GM12878 (cell line): ENCODE measurements at places on chromosomes 6 and 20.
A peak's percentile ranks its signal among the peaks of the same experiment; 100 is the strongest.

DNA sequence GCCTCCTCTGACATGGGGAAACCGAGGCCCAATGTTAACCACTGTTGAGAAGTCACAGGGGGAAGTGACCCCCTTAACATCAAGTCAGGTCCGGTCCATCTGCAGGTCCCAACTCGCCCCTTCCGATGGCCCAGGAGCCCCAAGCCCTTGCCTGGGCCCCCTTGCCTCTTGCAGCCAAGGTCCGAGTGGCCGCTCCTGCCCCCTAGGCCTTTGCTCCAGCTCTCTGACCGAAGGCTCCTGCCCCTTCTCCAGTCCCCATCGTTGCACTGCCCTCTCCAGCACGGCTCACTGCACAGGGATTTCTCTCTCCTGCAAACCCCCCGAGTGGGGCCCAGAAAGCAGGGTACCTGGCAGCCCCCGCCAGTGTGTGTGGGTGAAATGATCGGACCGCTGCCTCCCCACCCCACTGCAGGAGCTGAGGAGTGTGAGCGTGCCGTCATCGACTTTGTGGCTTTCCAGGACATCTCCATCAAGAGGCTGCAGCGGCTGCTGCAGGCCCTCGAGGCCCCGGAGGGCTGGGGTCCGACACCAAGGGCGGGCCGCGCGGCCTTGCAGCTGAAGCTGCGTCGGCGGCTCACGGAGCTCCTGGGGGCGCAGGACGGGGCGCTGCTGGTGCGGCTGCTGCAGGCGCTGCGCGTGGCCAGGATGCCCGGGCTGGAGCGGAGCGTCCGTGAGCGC is 1.6 kb downstream of the TNFRSF6B start:
- DNase-seq = no peak

- DNase-seq = no peak
These were observed 39.3 kb downstream of the SLC2A4RG start for GRCh38 chr20:63778857-63779256.

DNA sequence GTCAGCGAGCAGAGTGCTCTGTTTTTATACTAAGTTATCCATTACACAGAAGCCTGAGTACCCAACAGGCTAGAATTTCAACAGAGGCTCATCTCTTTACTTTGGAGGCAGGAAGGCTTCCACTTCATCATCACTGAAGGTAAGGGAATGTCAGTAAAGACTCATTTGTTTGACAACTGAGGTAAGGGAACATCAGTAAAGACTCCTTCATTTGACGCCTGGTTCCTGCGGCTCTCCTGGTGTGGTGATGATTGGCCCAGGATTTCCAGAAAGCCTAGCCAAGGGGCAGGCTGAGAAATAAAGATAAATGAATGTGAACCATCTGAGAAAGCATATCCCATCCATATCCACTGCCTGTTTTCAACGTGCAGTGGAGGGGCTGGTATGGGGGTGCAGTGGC is 244.6 kb upstream of the ECI2 start:
- DNase-seq = no peak

DNA sequence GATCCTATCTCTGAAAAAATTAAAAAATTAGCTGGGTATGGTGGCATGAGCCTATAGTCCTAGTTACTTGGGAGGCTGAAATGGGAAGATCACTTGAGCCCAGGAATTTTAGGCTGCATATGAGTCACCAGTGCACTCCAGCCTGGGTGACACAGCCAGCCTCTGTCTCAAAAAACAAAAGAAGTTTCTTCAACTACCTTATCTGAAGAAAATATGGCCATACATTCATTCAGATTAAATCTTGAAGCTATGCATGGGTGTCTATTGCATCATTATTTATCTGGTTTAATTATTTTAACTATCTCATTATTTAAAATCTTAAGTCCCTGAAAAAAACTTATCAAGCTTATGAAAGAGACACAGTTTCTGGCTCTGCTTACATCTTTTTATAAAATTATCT is 204.1 kb downstream of the SIM1 start:
- DNase-seq = no peak

GRCh38 chr6:167647306-167647705 is 179.4 kb upstream of the AFDN start:
- DNase-seq = no peak

DNA sequence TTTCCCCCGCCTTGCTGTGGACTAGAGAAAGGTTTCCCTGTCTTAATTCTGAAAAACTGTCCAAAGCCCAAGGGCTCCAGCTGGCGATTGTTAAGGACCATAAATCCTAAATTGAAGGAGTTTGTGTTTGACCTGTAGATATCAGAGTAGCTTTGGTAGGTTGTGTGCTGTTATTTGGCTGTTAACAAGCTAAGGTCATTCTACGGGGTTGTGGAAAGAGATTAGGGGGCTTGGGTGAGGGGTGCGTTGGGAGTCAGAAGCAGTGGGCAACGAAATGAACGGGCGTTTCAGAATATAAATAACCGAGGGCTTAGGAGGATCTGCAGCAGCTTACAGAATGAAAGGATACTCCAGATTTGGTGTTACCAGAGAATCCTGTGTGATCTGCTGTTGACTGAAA is 32.6 kb upstream of the BTN3A2 start:
- DNase-seq = no peak

- DNase-seq = no peak
These were observed 67.7 kb downstream of the SLC16A10 start for GRCh38 chr6:111154981-111155380.

GRCh38 chr6:105492706-105493673 is 90.1 kb upstream of the PREP start:
- no peak for DNase-seq

DNA sequence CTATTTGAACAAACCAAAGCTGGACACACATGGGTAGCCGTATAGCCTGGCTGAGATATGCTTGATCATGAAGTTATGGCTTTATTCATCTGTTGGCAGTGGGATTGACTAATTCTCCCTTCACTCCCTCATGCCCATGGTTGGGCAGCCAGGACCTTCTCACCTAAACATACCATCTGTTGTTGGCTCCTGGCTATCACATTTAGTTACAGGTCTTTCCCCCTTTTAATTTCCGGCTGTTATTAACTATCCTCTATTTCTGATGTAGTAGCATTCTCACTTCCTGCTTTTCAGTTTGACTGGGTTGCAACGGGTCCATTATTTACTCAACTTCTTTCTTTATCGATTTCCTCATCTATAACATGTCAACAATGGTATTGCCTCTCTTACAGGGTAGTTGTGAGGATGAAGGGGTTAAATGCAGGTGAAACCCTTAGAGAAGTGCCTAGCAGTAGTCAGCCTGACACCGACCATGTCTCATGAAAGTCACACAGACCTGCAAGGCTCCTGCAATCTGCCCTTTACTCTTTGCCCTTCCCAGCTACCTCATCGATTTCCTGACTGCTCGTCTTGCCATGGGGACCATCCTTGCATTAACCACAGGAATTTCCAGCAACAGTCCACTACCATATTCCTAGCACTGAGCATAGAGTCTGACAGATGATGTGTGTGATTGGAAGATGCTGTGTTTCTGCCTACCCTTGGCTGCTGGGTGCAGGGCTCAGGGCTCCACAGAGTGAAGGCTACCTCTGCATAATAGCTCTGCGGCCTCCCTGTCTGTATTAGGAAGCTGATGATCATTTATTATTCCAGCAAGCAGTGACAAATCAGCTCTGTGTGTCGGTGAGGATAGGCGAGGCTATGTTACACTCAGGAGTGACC is 42.2 kb downstream of the PPP1R14C start:
- peak; percentile 13 for DNase-seq

DNA sequence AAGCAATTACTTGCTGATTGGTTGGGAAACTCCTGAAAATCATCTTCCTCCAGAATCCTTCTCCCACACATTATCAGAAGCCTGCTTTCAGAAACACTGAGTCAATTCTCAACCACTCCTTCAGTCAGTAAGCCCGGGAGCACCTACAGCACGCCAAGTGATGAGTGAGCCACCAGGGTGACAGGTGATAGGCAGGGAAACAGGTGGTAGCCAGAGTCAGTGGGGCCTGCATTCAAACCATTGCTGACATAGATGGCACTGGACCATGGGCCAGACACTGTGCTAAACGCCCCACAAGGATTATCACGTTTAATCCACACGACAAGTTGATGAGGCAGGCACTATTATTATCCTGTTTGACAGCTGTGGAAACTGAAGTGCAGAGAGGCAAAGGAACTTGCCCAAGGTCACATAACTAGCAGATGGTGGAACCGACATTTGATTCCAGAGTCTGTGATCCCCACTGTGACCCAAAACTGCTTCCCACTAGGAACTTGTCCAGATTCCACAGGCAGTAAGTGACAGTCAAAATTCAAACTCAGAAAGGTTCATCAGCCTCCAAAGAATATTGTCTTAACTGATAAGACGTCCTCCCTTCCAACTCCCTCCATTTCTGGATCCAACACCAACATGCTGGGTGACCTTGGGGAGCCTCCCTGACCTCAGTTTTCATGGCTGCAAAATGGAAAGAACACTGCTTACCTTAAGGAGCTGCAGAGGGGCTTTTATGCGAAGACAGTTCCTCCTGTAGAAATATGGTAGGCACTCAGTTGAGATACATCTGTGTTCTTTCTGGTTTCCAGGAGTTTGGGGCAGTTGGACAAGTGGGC is 23.9 kb upstream of the TOP1 start:
- no peak for DNase-seq

DNA sequence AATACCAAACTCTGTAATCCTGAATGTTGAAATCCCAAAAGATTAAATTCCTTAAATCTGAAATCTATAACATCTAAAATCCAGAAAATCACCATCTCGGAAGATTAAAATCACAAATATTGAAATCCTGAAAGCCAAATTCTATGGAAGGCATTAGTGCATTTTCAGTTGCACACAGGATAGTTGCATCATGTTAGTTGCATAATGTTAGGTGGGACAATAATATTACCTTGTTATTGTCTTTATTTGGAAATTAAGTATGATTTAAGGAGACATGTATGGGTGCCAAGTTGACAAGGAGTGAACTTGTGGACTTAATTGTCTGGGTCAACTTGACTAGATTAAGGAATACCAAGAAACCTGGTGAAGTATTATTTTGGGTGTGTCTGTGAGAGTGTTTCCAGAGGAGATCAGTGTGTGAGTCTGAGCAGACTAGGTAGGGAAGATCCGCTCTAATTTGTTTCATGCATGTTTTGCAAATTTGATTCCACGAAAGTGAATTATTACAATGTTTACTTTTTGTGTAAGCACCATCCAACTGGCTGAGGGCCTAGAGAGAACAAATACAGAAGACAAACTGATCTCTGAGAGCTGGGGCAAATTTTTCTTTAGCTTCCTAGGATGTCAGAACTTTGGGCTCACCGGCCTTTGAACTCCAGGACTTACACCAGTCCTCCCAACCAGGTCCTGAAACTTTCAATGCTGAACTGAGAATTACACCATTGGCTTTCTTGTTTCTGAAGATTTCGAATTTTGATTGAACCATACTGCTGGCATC is 545.1 kb upstream of the IRAK1BP1 start:
- DNase-seq = no peak

DNA sequence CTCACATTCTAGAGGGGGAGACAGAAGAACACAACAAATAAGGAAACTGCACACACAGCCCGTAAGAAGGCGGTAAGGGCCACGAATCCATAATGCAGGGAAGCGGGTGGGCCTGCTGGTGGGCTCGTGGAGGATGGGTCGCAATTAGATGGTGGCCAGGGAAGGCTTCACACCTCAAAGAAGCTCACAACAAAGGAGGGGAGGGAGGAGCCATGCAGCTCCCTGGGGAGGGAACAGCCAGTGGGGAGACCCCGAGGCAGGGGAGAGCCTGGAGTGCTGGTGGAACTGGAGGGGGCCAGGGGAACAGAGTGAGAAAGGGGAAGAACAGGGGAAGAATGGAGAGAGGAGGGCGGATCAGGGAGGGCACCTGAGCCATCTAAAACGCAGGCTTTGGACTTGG is 13.4 kb downstream of the SRC start:
- DNase-seq = no peak

- no peak for DNase-seq
These were observed 199.3 kb downstream of the TENT5A start for GRCh38 chr6:81553216-81553615.

DNA sequence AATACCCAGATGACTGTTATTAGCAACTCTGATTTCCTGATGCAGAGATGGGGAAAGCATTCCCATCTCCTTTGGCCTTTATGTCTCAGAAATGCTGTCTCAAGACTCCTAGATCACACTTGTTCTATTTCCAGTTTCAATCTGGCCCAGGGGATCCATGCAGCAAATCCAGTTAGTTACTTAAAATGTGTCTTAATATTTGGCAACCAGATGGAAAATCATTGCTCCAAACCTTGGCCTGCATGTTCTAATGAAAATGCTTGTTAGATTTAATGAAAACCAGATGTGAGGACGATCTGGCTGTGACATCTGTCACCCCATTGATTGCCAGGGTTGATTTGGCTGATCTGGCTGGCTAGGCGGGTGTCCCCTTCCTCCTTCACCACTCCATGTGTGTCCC is 125.2 kb downstream of the TSHZ2 start:
- no peak for DNase-seq

DNA sequence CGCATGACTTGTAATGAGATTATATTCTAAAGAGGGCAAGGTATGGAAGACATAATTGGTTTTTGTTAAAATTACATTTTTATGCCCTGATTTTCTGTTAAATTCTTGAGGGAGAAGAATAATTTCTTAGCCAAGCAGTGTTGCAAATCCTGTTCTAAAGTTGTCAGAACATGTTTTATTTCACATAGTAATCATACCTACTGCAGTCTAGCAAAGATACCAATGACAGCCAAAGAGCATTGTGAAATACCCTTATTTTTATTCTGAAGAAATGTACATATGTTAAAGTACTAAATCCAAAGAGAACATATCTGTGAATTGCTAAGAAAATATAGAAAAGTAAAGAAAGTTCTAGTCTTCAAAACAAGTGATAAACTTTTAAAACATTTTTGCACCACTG is 39.6 kb upstream of the SMIM8 start:
- no peak for DNase-seq

- no peak for DNase-seq
These were observed 211.6 kb downstream of the ZDHHC14 start for GRCh38 chr6:157592541-157592940.

GRCh38 chr6:108807928-108808327 is 40.3 kb upstream of the ARMC2 start:
- no peak for DNase-seq

- no peak for DNase-seq
These were observed 22.3 kb upstream of the RPP40 start for GRCh38 chr6:5025911-5026819.

- DNase-seq = no peak
These were observed 141.6 kb upstream of the EYA4 start for GRCh38 chr6:133099573-133099972.

GRCh38 chr6:134521116-134521501 is 203.2 kb upstream of the SGK1 start:
- no peak for DNase-seq

GRCh38 chr20:49136817-49137571 is 51.1 kb downstream of the STAU1 start:
- no peak for DNase-seq

DNA sequence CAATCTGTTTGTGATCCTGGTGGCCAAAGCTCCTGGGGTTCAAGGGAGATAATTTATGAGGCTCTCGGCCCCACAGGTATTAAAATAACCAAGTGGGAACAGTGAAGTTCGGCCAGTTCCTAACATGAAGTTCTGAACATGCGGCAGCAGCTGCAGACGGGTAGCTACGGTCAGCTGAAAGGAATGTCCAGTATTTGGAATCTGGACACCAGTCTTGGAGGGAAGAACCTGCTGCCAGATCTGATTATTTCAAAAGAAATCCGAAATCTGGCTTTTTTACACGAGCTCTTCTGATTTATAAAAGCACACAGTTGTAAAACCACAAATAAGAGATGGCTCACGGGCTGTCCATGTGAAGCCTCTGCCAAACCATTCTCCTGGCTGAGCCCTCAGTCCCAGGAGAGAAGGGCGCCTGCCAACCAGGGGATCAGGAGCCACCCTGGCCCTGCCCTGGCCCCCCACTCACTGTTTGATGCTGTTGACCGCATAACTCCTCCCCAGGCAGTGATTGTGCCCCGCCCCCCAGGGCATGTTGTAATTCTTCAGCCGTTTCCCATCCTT is 28.2 kb upstream of the KCNB1 start:
- DNase-seq = no peak
